Right ventricle myocardium inferior (tissue), 1 donor: ENCODE measurements at places on chromosomes 4 and X. TPM values are rescaled to one million over a fixed set of nuclear protein-coding genes. Genes with fewer than 3 reads are reported as not detected.

The P2RY8 gene
- 1.9 TPM for total RNA-seq

The PGAM4 gene
- not detected for total RNA-seq

The CYBB gene
- total RNA-seq = 33.7 TPM

The CYTL1 gene
- total RNA-seq = 0.81 TPM

The PABPC5 gene
- 0.87 TPM for total RNA-seq

The MAGED4B gene
- total RNA-seq = 2.7 TPM

The IL15 gene
- total RNA-seq = 1.6 TPM

DNA sequence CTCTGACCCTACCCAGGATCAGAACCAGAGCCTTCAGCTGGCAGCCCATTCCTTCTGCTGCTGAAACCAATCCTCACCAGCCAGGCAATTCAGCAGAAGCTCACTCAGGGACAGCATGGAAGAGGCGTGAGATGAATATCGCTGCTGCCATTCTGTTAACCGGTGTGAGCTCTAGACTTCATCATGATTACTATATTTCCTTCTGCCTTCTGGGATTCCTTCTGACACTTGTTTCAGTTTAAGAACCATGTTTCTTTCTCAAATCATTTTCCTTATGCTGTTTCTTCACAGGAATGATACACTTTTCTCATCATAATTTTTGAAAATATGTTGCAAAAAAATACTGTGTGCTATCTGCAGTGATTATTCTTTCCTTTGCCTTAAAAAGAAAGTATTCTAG is 473.4 kb upstream of the FTHL17 start:
- DNase-seq = no peak

- DNase-seq = no peak
Observed at GRCh38 chrX:6793000-6793399, 258.1 kb upstream of the VCX3A start.

DNA sequence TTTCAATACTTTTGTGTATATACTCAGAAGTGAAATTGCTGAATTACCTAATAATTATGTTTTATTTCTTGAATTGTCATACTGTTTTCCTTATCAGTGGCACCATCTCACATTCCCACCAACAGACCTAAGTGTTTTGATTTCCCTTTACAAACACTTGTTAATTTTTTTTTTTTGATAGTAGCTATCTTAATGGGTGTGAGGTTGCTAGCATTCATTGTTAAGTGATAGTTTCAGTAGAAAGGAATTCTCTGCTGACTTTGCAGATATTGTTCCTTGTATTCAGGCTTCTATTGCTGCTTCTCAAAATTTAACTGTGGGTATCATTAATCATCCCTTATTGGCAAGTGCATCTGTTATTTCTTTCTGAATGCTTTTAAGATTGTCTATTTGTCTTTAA is 927.5 kb upstream of the SLIT2 start:
- no peak for DNase-seq

DNA sequence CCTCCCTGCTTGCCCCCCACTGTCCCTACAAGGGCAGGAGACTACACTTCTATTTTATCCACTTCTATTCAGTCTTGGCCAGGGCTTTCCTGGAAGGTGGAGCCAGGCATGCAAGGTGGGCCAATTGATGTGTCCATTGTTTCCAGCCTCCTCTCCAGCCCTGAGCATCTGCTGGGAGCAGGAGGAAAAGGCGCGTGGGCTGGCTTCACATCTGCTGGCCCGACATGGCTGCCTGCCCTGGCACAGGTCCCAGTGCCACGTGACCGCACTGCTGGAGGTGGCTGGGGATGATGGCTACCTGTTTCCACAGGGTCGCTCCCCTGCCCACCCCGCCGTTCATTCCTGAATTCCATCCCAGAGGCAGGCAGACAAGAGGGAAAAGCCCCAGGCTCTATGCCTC is 247.7 kb downstream of the AFAP1 start:
- no peak for DNase-seq

GRCh38 chr4:36099509-36099908 is 144.8 kb downstream of the ARAP2 start:
- DNase-seq = no peak

DNA sequence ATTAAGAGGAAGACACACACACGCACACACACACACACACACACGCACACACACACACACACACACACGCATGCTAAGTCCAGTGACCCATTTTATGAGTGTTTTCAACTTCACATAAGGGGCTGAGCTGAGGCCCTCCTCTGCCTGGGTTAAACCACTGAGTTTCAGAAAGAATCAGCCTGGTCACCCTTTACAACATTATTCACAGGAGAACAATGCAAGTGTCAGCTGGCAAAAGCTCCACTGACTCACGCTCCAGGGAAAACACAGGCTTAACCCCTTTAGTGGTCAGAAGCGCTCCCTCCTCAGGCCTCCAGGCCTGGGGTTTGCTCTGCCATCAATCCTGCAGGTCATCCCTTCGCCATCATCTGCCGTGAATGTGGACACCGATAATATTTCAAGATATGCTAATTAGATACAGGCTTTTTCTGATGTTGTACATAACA is 46.9 kb downstream of the ACOX3 start:
- DNase-seq = peak; percentile 71

DNA sequence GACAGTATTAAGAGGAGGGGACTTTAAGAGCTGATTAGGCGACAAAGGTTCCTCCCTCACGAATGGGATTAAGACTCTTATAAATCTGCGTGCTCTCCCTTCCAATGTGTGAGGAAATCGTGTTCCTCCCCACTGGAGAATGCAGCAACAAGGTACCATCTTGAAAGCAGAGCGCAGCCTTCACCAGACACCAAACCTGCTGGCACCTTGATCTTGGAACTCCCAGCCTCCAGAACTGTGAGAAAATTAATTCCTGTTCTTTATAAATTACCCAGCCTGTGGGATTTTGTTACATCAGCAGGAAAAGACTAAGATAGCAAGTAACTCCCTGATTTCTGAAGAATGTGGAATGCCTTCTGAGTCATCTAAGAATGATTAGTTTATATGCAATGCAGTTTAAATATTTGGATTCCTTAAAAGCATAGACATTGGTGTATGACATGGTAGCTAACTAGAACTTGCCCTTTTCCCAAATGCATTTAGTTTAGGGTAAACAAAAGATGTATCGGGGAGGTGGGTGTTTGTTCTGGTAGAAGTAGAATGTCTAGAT is 86.1 kb downstream of the USP46 start:
- no peak for DNase-seq

GRCh38 chr4:36323816-36324419 is 42.5 kb downstream of the DTHD1 start:
- no peak for DNase-seq

- no peak for DNase-seq
Observed at GRCh38 chr4:118850488-118851173, 14.7 kb upstream of the SEC24D start.

DNA sequence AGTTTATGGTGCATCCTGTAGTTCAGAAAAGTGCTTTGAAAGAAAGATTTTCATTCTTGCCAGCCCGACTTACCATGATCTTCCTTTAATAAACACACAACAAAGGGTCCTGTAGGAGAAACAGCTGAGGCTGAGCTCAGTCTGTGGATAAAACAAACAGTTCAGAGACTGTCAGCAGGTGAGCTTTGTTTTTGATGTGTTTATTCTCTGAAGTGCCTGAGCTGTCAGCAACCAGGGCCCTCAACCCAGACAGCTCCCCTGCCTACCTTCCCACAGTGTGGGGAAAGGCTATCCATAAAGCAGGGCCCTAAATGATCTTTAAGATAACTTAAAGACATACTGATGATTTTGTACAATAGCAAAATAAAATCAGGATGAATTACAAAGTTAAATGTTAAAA is 459.2 kb upstream of the GALNT7 start:
- no peak for DNase-seq

DNA sequence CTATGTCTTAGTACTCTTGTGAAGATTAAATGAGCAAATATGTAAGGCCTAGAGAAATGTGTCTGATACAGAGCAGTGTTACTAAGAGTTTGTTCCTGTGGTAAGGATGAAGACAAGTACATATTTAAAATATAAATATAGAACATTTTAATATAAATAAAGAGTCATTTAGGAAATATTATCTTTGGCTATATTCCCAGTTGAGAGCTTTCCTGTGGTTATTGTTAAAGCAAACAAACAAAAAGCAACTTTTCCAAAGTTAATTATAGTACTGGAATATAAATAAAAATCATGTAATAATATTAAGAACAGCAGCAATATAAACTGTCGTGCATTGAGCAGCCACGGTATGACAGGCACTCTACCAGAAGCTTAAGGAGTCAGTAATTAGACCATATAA is 472.5 kb downstream of the INPP4B start:
- DNase-seq = no peak

GRCh38 chr4:48801016-48801715 is 21.1 kb upstream of the FRYL start:
- no peak for DNase-seq
